Brain (organoid and tissue), 16 donors: ENCODE measurements at places on chromosomes 16 and 17. TPM values are rescaled to one million over a fixed set of nuclear protein-coding genes. Genes with fewer than 3 reads are reported as not detected.

DNA sequence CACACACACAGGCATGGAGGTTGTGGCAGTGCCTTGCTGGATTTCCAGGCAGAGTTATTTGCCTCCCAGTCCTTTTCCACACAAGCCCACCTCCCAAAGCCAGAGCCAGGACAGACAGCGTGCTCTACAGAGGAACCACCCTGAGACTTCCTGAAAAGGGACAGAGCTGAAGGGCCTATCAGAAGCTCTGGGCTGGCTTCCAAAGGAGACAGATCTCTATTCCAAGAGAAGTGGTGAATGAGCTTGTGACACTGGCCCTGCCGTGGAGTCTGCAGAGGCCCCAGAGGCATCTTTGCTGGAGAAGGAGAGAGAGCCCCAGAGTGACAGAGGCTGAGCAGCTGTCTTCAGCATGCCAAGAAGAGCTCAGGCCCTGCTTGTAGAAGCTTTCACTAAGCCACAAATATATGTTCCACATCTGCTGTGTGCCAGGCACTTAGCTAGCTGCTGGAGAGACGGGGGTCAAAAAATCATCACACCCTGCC is 8.3 kb upstream of the LPCAT2 start:
- DNase-seq, result peak; percentile 71

DNA sequence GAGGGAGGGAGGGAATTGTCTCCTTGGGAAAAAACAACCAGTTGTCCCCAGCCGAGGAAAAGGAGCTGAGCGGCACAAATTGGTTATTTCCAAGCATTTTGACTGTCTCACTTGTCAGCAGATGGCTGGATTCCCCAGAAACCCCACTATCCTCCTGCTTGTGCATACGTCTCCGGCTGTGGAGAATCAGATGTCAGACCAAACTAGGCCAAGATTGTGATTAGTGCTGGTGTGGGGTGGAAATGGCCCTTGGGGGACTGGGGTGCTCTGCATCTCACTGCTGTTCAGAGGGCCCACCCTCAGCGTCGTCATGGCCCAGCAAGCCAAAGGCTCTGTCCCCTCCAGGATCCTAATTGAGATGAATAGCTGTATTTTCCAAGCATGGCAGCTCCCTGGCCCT is 131.7 kb upstream of the HSBP1 start:
- DNase-seq, result peak; percentile 66

The TEKT5 gene
- not detected for polyA plus RNA-seq

DNA sequence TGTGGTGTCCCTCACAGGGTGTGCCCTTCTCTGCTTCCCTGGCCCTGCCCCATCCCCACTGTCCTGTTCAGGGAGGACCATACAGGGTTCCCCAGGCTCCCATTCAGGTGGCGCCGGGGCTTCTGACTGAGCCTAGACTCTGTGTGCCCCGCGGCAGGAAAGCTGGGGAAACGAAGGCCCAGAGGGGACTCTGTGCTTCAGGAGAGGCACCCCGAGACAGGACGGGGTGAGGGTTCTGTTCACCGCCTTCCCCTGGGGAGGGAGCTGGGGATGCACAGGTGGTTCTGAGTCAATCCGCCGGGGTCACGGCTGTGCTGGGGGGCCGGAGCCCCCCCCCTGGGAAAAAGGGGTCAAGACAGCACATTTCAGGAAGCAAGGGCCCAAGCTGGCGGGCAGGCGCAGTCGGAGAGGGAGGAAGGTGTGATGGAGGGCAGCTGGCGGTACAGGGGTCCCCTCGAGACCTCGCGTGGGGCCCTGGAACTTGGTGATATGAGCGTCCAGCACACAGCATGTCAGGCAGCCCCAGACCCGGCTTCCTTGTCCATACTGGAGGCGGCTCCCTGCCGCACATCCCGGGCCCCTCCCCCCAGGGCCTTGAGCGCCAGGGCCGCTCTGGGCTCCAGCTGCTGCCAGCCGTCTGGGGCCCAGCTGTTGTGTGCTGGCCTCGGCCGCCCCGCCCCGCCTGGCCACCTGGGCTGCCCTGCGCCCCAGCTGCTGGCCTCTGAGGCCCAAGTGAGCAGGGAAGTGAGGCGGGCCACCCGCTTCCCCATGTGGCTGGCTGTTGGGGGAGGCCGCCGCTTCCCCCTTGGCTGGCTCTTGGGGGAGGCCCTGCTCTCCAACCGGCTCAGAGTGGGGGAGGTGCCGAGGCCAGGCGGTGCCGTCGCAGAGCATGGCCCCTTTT is 5.6 kb upstream of the NOTUM start:
- DNase-seq, result peak; percentile 67

DNA sequence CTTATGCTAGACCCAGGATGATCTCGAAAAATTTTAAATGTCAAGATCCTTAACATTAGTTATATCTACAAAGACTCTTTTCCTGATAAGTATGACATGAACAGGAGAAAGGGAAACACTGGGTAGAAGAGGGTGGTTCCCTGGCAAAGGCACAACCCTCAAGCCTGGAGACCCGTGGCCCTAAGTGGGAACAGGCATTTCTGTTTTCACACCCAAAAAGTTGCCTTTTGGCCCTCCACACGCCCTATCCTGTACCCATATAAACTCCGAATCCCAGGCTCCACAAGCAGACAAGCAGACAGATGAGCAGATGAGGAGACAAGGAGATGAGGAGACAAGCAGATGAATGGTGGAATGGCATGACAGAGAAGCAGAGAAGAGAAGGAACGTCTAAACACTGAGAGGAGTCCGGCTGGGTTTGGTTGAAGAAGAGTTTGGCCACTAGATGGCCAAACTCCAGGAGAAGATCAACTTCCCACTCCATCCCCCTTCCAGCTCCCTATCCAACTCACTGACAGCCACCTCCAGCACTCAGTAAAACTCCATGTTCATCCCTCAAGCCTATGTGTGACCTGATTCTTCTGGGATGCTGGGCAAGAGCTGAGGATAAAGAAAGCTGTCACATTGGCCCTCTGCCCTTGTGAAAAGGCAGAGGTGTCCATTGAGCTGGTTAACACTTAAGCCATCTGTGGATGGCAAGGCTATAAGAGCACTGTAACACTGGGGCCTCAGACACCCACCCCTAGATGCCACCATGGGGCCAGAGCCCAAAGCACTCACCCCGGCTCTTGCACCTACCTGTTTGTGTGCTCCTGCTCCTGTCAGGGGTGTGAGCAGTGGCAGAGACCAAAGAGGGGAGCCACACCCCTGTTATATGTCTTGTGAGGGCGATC is 139.6 kb upstream of the FAM20A start:
- no peak for DNase-seq

The BCL7C gene
- polyA plus RNA-seq, result 37.1 TPM

DNA sequence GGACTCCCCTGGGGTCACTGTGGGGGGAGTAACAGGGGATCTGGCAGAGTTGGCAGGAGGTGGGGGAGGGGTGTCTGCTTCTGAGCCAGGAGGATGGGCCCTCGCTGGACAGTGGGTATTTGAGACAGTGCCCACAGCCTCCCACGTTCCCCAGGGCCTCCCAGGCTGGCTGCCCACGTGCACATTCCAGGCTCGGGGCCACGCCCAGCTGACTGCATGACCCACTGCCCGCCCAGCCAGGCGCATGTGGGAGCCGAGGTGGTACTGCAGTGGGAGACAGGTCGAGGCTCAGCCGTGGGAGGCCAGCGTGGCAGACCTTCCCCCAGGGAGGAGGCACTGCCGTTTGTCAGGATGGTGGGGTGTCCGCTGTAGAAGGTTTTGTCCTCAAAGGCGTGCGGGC is 38.8 kb downstream of the BAHCC1 start:
- no peak for DNase-seq

DNA sequence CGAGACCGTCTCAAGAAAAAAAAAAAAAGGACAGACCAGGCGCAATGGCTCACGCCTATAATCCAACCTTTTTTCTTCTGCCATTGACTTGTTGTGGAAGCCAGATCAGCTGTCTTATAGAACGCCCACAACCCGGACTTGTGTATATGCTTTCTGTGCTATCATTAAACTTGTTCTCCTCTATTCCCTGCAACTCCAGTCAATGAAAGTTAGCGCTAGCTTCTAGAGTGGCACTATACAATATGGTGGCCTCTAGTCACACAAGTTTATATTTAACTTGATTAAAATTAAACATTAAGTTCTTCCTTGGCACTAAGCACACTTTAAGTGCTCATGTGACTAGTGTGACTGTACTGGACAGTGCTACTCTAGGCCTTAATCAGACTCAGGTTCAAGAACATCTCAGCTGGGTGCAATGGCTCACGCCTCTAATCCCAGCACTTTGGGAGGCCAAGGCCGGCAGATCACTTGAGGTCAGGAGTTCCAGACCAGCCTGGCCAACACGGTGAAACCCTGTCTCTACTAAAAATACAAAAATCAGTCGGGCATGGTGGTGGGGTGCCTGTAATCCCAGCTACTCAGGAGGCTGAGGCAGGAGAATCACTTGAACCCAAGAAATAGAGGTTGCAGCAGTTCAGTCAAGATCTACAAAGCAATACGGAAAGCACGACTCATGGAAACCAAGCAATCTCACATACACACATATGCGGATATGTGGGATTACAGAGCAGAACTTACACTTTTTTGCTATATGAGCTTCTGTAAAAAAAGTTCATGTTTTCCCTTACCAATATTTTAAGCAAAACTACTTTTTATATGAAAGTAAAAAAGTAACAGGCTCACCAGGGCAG is 18.8 kb upstream of the GLG1 start:
- no peak for DNase-seq

DNA sequence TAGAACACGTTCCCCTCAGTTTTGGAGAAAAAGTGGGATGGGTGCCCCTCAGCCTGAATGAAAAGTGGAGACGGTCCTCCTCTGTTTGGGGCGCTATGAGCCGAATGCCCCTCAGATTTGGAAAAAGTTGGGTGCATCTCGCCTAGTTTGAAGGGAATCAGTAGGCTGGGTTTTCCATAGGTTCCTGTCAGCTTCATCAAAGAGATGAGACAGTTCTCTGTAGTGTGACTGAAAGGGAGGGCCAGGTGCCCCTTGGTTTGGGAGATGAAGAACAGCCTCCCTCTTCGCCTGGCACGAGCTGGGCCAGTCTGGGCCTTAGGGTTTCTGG is 742 bp upstream of the SLC9A5 start:
- no peak for DNase-seq

DNA sequence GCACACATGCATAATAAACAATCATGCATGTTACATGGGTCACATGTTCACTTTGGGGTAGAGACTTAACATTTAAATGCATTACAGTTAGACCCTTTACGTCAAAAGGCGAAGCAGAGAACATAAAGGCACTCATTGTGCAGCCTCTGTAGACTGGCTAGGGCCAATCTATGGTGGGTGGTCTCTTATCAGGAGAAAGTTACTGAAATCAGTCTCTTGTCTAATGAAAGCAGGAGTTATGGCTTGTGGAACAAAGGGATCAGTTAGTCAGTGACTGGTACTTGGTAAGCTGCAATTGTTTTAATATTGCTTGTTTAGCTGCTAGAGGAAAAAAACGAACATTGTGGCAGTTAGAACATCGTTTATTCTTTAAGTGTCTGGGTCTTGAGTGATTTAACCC is 1.4 kb upstream of the CNEP1R1 start:
- DNase-seq, result no peak

- DNase-seq, result peak; percentile 99
Measured at GRCh38 chr16:58494981-58495520, 4.9 kb upstream of the NDRG4 start.

GRCh38 chr17:77564278-77564920 is 394.1 kb upstream of the TNRC6C start:
- no peak for DNase-seq

- DNase-seq, result no peak
Measured at GRCh38 chr16:50478773-50479149, 69.4 kb upstream of the NKD1 start.

DNA sequence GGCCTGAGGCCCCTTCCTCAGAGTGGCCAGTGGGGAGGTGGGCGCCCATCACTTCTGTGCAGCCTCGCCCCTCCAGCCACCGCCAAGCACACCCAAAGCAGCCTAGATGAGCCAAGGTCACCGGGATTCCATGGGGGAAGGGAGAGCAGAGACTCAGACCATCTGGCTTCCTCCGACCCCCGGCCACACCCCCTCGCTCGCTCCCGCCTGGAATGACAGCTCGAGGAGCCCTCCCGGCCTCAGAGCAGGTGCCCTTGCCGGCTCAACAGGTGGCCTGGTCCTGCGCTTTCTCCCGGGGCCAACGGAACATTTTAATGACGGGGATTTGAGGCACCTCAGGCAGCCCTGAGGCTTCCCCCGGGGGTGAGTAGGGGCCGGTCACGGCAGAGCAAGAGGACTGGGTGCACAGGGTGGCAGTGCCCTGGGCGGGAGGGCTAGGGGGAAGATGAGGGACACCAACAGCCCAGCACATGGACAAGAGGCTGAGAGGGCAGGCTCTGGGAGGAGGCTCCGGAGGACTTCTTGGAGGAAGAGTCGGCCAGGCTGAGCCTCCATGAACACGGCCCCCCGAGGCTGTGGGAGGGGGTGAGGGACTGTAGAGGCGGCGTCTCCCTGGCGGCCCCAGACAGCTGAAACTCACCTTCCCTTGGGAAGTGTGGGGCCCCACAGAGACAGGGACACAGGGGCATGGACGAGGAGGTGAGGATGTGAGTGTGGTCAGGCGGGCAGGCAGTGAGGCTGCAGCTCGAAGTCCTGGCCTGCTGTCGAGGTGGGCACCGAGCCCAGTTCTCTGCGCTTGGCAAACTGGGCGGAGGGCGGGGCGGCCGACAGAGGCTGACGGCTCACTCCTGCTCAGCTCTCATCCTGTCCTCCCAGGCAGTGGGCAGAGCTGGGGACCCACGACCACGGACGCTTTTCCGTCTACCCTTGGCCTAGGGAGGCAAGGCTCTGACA is 12.5 kb upstream of the C1QTNF8 start:
- DNase-seq, result peak; percentile 65

DNA sequence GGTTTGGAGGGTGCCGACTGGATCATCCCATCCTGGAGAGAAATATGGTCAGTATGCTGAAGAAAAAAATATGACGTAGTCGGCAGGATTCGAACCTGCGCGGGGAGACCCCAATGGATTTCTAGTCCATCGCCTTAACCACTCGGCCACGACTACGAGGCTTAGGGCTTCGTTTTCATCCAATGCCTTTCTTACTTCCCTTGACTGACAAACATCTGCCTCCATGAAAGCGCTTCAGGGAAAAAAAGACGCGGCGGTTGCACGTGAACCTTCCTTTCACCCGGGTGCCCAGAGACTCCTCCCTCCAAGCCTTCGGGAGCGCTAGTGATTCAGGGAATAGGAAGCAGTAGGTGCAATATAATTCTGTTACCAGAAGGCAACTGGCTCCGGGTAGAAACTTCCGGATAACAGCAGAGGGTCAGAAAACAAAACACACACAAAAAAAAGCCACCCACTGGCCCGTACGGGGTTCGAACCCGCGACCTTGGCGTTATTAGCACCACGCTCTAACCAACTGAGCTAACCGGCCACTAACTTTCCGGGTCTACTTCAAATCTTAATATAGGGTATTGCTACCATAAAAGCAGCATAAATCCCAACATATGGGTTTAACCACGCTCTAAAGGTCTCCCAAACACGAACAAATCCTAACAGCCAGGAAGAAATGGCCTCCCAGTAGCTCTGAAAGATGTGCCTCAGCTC is 16.3 kb upstream of the AURKB start:
- DNase-seq, result peak; percentile 93
